ENCODE measurements at places on chromosomes 5 and 9. TPM values are rescaled to one million over a fixed set of nuclear protein-coding genes. Genes with fewer than 3 reads are reported as not detected.

- DNase-seq: no peak
Measured at GRCh38 chr5:126961702-126962101, 68.7 kb downstream of the MARCHF3 start.

SPATA31C1 gene
- 0.80 TPM for polyA plus RNA-seq

DNA sequence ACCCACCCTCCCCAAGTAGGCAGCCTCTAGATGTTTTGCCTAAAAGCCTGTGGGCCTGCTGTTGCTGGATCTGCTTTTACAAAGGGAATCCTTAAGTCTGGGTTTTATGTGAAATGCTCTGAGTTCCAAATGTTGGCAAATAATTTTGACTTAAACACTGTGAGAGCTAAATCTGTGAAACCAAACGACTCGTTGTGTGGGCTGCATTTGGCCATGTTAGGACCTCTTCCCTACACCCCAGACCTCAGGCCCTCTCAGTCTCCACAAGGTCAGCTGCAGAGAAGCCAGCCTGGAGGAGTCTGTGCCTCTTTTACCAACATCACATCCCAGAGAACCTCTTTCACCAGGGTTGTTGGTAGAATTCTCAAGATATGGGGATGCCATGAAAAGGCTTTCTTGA is 9.4 kb downstream of the LCP2 start:
- DNase-seq: no peak

RGS7BP gene
- polyA plus RNA-seq: 7.8 TPM

SPINK13 gene
- polyA plus RNA-seq: 0.91 TPM

IL33 gene
- polyA plus RNA-seq: 6.7 TPM

- DNase-seq: no peak
Measured at GRCh38 chr5:74373076-74373475, 267.5 kb downstream of the ENC1 start.

- DNase-seq: no peak
Measured at GRCh38 chr5:71811779-71812178, 92.7 kb downstream of the CARTPT start.

- no peak for DNase-seq
Measured at GRCh38 chr5:142845402-142845921, 75.3 kb downstream of the ARHGAP26 start.

DNA sequence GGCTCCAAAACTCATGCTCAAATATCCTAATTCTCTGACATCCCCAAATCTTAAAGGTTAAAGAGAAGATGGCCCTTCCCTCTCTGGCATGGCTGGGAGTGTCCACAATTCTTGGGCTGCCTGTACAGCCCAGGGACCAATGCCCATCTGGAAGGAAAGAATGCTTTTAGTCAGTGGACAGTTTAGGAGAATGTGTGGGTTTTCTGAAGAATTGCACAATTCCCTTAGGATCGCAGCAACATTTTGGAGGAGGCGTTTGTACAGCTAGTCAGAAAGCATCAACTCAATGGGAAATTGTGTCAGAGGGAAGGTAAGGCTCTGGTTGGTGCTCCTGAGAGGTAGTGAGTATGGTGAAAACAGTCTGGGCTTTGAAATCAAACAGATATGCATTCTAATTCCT is 15.0 kb downstream of the FAM193B start:
- DNase-seq: no peak

LAMC3 gene
- polyA plus RNA-seq: 30.8 TPM

DNA sequence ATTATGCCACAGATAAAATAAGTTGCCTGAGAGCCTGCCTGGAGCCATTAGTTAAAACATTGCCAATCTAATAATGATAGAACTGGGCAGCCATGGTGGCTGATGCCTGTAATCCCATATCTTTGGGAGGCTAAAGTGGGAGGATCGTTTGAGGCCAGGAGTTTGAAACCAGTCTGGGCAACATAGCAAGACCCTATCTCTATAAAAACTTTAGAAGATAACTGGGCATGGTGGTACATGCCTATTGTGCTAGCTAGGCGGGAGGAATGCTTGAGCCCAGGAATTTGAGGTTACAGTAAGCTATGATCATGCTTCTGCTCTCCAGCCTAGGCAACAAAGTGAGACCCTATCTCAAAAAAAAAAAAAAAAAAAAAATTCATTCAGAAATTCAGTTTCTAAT is 52.6 kb downstream of the RAI14 start:
- no peak for DNase-seq

PDE6A gene
- polyA plus RNA-seq: 0.09 TPM

G3BP1 gene
- polyA plus RNA-seq: 172 TPM

- DNase-seq: no peak
Measured at GRCh38 chr5:14063691-14064090, 79.5 kb upstream of the TRIO start.

STPG3 gene
- polyA plus RNA-seq: 3.9 TPM

DPP7 gene
- polyA plus RNA-seq: 29.6 TPM

DNA sequence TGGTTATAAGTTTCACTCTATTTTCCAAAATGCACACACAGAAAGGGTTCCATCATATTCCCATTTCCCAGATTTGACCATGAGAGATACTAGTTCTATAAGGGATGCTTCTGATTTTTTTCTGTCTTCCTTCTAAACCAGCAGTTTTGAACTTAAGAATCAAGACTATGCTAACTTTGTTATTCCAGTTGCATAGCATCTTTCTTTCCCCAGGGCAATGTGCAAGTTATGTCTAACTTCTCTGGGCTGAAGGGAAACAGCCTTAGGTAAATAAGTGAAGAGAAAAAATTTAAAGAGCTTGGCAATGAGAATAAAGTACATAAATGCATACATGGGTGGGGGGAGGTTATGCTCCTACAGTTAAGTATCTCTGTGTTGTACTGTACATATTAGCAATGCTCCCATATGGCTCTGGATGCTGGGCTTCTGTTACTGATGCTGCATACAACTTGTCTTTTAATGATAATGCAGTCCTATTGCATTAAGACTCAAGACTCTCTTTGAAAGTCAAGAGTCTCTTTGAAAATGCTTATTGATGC is 125.8 kb upstream of the SLC12A2 start:
- DNase-seq: no peak

DNA sequence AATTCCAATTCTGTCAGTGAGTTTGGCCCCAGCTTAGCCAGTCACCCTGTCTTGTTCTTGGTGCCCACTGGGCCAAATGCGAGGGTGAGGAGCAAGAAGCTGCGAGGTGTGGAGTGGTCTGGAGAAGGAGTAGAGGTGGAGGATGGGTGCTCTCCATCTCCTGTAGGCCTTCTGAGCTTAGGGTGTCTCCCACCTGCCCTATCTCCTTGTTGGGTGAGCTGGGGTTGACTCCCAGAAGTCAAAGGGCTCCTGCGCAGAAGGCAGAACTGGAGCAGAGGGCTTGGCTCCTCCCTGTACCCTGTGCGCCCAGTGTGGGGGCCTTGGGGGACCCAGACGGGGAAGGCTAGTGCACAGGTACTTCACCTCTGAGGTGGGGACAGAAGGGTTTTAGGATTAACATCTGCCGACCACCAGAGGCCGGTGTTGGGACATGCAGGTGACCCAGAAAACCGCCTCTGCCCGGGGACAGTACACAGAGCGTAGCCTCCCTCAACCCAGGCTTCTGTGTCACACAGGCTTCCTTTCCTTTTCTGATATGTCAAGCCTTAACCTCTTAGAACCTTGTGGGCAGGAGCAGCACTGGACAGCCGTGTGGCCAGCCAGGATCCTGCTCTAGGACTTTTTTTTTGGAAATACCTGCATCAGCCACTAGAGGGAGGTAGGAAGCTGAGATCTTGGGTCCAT is 16.9 kb downstream of the IL5 start:
- peak; percentile 58 for DNase-seq

TGFBI gene
- 201 TPM for polyA plus RNA-seq

FSD1L gene
- polyA plus RNA-seq: 7.4 TPM

DNA sequence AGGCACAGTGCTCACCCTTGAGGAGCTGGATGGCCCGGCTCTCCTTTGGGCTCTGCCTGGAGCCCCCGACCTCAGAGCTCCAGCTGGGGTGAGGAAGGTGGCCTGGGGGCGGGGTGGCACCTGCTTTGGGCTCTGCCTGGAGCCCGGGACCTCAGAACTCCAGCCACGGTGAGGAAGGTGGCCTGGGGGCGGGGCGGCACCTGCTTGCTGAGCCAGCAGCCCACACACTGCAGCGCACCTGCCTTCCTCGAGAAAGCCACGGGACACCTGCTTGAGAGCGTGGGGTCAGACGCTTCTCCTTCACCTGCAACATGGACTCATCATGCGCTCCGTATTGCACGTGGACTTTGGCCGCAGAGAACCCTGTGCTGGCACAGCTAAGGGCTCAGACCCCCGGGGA is 51.8 kb downstream of the IRX2 start:
- DNase-seq: no peak

DNA sequence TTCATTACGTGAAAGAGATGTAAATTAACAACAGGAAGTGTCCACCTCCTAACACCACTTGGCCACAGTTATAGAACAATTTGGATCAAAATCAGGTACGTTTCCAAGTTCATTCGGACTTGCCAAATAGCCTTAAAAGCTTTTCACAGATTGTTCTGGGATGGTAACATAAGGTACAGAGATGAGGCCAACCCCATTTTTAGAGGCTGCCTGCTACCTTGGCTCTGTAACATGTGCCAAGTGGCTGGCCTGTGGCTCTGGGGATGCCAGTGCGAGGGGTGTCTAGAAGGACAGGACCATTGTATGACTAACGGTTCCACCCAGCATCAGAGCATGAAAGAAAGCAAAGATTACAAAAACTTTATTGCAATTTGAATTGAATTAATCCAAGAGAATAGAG is 91.0 kb downstream of the LHFPL2 start:
- DNase-seq: no peak

BTNL3 gene
- not detected for polyA plus RNA-seq

GRCh38 chr5:56595566-56595965 is 219.8 kb upstream of the MAP3K1 start:
- no peak for DNase-seq

LECT2 gene
- polyA plus RNA-seq: 4.1 TPM

DNA sequence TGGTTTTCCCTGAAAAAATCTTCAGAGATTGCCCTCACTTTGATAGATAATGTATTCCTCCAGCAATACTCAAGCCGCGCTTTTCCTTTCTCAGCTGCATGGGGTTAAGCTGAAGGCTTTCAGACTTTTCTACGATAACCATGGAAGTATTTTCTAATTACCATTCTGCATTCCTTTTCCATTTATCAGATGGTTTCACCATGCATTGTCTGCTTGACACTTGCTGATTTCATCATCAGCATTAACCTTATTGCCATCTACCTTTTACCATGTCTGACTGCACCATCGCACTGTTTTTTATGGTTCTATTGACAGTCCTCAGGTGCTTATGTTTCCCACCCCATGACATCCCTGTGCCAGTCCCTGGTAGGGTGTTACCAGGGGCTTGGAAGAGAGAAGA is 91.6 kb downstream of the DMAC1 start:
- no peak for DNase-seq

- DNase-seq: no peak
Measured at GRCh38 chr9:88312517-88313103, 75.6 kb upstream of the SPIN1 start.

DNA sequence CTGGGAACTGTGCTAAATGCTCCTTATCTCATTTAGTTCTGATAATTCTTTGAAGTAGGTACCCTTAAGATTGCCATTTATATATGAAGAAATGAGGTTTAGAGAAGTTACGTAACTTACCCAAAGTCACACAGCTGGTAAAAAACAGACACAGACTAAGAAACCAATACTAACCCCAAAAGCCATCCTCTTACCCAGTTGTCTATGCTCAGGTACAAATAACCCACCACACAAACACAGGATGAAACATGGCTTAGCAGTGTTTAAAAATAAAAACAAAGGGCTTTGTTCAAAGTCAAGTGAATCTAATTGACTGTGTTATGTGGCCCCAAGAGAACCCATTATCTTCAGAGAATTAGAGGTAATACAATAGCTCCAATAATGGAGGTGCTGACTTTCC is 37.0 kb upstream of the IL7R start:
- no peak for DNase-seq

- DNase-seq: no peak
Measured at GRCh38 chr9:80957801-80958200, 731.5 kb downstream of the TLE1 start.

C5 gene
- polyA plus RNA-seq: 17.3 TPM

LCN10 gene
- 2.8 TPM for polyA plus RNA-seq

SOHLH1 gene
- polyA plus RNA-seq: not detected

DNA sequence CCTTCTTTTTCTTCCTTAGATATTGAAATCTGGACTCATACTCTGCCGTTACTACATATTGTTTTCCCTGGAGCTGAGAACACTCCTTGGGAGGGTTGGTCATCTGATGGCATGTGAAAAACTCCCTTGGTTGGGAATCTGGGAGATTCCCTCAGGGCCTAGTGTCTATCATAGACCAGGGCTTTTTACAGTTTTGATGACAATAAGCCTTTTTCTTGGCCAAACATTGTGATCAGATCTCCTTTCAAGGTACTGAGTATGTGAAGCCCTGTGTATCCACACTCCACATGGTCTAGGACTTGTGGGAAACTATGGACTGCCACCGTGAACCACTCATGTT is 32.9 kb downstream of the TMEM252 start:
- no peak for DNase-seq

TRIP13 gene
- 13.1 TPM for polyA plus RNA-seq

- DNase-seq: no peak
Measured at GRCh38 chr5:167512111-167512510, 779.3 kb upstream of the WWC1 start.

DNA sequence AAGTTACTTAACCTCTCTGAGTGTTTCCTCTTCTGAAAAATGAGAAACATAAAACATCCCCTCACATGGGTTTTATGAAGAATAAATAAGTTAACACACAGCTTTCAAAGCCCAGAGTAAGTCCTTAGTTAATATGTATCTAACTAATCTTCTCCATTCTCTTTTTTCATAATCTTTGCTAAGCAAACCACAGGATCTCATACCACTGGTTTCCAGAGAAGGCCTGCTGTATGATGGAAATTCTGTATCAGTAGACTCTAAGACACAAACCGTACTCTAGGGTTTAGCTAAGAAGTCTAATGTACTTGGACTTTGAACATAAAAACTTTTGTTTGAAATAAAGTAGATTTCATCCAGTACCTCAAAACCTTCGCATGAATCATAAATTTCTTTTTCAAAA is 307.9 kb downstream of the SPOCK1 start:
- no peak for DNase-seq
